ENCODE measurements at places on chromosomes 6 and 20. TPM values are rescaled to one million over a fixed set of nuclear protein-coding genes. Genes with fewer than 3 reads are reported as not detected.

Gene POPDC3
- not detected for total RNA-seq

Gene MRPL18
- 130 TPM for total RNA-seq

Gene BEND6
- not detected for total RNA-seq

Gene OR2B6
- total RNA-seq, result not detected

DNA sequence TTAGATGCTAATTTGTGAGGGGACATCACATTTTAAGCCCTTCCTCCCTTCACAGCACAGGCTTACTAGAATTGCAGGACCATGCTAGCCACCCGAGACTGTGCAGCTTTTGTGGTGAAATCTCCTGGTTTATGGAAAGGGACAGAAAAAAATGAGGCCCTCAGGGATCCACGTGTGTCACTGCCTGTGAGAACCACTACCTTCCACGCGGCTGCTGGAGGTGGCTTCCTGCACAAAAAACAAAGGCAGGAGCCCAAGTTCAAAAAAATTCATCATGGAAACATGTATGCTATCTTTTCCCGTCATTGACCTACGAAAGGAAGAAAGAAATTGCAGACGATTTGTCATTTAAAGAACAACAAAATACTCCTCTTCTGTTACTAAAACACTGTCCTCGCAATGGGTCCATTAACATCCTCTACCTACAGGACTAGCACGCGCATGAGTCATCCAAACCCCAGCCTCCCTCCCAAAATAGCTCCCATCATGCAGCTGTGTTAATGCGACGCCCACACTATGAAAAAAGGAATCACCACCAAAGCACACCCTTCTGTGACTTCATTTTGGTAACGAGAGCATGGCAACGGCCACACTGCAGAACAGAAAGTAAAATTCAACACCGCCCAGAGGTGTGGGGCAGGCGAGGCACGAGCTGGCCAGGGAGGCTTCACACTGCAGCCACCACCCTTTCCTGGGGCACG, 45.7 kb downstream of the RAMACL start:
- peak; percentile 86 for DNase-seq

DNA sequence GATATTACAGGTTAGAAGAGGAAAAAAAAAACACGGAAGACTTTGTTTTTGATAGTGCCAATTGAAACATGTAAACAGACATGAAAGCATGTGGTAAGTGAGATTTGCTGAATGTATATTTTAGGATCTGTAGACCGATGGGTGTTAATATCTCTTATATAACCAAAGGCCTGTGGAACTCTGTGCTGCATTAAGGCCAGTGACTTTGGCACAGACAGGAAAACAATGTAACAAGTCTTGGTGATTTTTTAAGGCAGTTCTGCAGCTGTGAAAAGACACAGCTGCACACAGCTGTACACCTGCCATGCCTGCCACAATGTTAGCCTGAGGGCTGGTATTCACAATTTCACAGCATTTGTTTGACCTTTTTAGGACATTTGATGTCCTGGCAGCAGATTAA, 6.1 kb downstream of the SOBP start:
- DNase-seq, result no peak

DNA sequence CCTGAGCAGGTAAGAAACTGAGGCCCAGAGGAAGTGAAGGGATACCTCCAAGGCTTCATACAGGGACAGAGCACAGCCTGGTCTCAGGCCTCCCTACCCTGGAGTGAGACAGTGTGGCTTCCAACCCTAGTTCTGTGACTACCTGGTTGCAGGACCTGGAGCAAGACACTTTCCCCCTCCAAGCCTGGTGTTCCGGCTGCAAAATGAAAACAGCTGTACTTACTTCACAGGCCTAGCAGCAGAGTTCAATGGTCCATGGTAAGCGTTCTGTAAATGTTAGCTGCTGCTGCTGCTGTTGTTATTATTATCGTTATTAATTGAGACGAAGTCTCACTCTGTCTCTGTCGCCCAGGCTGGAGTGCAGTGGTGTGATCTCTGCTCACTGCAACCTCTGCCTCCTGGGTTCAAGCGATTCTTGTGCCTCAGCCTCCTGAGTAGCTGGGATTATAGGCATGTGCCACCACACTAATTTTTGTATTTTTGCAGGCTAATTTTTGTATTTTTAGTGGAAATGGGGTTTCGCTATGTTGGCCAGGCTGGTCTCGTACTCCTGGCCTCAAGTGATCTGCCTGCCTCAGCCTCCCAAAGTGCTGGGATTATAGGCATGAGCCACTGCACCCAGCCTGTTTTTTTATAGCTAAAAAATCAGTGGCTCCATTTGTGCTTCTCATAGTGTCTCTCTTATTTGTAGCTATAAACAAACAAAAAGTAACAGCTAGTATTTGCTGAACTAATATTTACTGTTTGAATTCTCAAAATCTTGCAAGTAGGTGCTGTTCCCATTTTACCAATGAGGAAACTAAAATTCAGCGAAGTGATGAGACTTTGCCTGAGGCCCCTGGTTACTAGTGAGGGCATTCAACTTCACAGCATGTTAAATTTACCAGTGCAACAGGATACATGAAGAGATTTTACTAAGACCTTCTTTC, 41.9 kb downstream of the COX4I2 start:
- no peak for DNase-seq

- no peak for DNase-seq
Measured at GRCh38 chr6:150924808-150925589, 59.5 kb downstream of the MTHFD1L start.

- no peak for DNase-seq
Measured at GRCh38 chr20:48339986-48340882, 487.6 kb downstream of the PREX1 start.

GRCh38 chr20:57440678-57441509, 49.7 kb downstream of the RBM38 start:
- no peak for DNase-seq

GRCh38 chr6:163775313-163775712, 360.8 kb downstream of the QKI start:
- DNase-seq, result no peak

DNA sequence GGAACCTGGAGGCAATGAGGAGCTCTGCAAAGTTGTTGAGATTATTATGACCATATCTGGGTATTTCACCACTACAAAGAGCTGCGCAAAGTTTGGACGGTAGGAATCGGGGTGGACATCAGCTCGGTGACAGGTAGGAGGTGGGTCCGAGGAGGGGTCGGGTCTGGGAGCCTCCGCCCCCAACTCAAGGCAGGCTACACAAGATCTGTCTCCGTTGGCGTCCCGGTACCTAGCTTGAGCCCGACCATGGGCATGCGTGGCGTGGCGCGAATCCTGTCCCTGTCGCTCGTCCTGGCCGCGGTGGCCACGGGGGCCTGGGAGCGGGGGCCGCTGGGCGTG, 40.2 kb upstream of the ZNFX1 start:
- no peak for DNase-seq

DNA sequence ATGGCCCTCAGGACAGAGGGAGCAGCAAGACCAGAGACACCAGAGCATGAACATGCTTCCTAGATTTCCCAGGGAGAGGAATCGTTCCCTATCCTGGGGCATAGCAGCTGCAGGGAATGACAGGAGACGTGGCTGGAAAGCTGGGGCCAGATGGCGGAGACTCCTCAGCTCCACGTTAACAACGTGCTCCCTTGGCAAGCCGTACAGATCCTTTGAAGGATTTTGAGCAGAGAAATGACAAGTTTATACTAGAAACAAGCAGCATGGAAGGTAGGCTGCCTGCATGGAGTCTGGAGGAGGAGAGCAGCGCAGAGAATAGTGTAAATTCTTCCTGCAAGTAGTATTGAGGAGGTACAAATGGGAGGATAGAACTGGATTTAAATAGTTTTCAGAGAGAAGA, 11.7 kb downstream of the MYLIP start:
- DNase-seq, result no peak

DNA sequence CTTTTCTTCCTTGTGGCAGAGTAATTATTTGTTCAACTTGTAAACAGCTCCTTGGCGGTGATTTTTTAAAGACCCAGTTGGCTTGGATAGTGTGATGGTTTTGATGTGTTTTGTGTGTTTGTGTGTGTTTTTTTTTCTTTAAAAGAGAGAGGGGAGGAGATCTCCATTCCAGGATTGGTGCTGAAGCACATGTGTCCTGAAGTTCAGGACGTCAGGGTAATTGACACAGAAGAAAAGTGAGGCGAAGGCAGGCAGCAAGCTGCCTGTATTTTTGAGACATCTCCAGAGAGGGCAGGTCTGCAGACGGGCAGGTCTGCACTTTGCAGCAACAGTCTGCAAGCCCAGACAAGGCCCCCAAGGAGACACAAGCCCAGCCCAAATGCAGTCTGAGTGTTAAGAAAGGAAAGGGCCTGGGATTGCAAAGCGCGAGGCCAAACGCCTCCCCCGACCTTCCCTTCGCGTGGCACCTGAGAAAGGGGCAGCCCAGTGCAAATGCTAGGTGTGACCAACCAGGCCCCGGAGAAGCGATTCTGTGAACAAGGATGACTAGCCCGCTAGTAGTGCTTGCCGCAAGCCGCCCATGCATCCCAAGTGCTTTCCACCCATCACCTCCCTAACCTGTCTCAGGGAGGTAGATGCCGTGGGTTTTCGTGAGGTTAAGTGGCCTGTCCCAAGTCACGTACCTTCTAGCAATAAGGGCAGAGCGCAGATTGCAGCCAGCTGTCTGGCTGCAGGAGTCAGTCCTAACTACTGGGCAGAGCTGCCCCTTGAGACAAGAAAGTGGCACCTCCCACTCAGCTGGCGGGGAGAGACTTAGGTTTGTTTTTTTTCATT, 230.5 kb downstream of the ZMYND8 start:
- DNase-seq, result no peak

- DNase-seq, result no peak
Measured at GRCh38 chr6:26592649-26593048, 4.1 kb upstream of the ABT1 start.

DNA sequence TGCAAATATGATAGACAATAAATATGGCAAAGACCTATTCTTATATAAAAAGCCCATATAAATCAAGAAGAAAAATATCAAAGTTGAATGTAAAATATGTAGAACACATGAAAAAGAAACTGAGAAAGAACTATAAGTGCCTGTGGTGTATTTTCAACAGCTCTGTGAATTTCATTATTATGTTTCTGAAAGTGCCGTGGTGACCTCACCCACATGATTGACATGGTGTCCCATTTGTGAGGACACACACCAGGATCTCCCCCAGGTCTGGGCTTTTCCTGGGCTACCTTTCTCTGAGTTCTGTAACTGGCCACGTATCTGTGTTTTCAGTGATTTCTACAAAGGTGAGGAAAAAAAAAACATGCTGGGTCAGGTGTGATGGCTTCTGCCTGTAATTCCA, 86.7 kb downstream of the BMP6 start:
- DNase-seq, result no peak

DNA sequence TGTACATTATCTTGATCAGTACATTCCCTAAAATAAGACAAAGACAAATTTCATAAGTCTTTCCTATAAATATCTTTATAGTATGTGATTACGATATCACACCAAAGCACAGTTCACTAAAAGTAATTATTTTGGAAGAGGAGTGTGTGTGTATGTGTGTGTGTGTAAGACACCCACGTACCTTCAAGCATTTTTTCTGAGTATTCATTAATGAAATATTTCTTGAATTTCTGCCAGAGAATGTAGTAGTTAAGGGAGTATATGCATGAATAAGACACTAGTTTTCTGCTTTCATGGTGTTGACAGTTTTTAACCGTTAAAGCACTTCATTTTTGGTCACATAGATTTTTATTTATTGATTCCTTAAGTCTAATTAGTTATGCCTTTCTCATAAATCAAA, 36.8 kb downstream of the MANEA start:
- DNase-seq, result no peak

- no peak for DNase-seq
Measured at GRCh38 chr6:158002249-158002950, 20.7 kb downstream of the SYNJ2 start.

DNA sequence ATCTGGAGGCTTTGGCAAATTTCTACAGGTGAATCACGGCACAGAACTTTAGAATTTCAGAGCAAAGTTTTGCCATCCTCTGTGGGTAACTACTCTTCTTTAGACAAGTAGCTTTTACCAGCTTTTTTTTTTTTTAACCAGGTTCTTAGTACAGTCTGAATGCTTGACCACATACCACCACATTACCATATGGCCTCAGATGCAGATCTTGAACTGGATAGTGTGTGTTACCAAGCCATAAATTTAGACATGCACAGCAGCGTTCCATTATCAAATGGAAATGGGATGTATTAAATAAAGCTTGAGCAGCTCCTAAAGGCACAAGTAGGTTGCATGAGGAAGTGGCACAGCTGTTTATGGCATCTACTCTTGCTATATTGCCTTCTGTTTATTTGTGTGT, 38.3 kb upstream of the PRSS16 start:
- no peak for DNase-seq

- no peak for DNase-seq
Measured at GRCh38 chr6:1334684-1335083, 22.8 kb downstream of the FOXQ1 start.
